ENCODE measurements at places on chromosomes 16 and 17.

DNA sequence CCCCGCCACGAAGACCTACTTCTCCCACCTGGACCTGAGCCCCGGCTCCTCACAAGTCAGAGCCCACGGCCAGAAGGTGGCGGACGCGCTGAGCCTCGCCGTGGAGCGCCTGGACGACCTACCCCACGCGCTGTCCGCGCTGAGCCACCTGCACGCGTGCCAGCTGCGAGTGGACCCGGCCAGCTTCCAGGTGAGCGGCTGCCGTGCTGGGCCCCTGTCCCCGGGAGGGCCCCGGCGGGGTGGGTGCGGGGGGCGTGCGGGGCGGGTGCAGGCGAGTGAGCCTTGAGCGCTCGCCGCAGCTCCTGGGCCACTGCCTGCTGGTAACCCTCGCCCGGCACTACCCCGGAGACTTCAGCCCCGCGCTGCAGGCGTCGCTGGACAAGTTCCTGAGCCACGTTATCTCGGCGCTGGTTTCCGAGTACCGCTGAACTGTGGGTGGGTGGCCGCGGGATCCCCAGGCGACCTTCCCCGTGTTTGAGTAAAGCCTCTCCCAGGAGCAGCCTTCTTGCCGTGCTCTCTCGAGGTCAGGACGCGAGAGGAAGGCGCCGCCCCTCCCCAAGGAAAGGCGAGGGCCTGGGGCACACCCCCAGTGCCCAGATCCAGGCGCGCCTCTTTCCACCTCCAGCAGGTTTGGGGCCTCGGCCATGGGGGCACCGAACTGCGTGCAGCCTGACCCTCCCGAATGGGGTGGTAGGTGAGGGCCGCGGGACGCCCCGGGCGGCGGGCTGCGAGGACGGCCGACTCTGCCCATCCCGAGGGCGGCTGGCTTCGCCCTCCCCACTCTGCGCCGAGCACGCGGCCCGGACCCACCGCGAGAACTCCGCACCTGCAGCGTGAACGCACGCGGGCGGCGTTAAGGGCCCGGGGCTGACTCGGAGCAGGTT lies 664 bp downstream of the HBQ1 start:
- DNase-seq = no peak

- no peak for DNase-seq
Observed at GRCh38 chr16:85428899-85429775, 184.0 kb upstream of the GSE1 start.

DNA sequence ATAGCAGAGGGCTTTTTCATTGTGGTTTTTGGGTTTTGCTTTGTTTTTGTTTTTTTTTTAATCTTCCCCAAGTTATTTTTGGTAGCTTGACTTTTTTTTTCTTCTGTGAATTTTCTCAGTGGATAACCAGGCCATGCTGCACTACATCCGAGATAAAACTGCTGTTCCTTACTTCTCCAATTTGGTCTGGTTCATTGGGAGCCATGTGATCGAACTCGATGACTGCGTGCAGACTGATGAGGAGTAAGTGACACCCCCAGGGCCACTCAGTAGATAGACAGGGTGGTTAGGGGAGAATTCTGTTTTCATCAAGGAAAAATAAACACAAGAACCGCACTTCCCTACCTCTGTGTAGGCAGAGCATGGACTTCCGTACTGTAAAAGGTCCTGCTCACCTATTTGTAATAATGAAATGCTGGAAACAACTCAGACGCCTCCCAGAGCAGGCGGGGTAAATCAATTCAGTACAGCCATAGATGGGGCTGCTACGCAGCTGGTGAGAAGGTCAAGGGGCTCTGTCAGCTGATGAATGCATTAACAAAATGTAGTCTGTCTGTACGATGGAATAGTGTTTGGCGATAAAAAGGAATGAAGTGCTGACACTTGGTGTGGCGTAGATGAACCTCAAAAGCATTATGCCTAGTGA lies 28.6 kb downstream of the CLEC16A start:
- no peak for DNase-seq

- no peak for DNase-seq
Observed at GRCh38 chr17:43662413-43663141, 855 bp upstream of the MEOX1 start.

DNA sequence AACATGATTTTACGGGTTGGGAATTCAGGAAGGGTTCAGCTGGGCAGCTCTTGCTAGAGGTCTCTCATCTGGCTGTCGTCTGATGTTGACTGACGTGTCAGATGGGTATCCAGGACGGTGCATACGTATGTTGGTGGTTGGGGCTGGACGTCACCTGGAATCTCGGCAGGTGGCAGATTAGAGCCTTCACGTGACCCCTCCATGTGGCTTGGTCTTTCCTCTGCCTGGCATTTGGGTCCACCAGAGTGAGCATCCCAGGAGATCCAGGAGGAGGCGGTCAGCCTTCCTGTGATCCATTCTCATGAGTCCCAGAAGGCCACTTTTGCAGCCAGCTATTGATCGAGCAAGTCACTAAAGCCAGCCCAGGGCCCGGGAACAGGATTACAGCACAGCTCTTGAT lies 202.7 kb downstream of the FOXL1 start:
- DNase-seq = no peak

DNA sequence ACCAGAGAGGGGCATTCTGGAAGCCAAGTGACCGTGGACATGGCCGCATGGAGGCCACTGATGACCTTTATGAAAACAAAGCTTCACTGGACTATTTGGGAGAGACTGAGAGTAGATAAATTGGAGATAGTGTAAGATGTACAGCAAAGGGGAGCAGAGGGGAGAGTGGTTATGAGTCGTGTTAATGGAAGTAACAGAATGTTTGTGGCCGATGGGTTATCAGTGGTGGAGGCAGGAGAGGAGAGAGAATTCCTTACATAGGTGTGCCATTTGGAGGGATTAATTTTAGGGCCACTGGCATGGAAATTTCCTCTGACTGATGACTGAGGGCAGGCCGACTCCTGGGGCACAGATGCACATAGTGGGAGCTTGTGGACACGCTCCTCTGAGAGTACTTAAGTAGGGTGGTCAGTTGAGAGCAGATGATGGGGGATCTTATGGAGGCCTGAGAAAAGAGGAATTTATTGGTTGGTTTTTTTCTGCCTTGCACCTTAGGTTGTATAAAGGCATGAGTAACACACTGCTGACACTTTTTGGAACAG lies 19.2 kb downstream of the PRPSAP2 start:
- no peak for DNase-seq

- peak; percentile 57 for DNase-seq
Observed at GRCh38 chr17:48131216-48131824, 23.8 kb downstream of the SNX11 start.

GRCh38 chr16:62814891-62815290 lies 778.7 kb upstream of the CDH8 start:
- DNase-seq = no peak

DNA sequence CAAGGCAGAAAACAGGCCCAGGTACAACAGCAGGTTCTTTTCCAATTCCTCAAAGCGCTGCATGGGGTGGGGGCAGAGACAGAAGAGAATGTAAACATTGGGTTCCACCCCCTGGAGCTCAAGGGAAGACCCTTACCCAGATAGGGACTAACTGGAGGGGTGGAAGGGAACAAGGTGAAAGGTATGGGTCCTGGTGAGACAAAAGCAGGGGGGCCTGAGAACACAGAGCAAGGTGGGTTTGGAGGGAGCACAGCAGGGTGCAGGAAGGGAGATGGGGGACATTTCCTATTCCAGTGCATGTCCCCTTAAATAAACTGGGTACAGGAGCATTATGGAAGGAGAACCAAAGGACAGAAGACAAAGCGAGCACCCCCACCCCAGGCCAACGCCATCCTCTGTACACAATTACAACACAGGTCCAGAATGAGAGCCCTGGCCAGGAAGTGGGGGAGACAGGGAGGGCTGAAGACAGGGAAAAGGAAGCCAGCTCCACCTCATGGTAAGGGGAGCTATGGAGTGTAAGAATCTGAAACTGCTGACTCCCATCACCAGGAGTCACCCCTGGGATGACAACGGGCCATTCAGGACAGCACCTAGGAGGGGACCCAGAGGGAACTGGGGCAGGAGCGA lies 2.1 kb upstream of the CD2BP2 start:
- no peak for DNase-seq

- DNase-seq = no peak
Observed at GRCh38 chr17:70067134-70067533, 7.9 kb upstream of the KCNJ16 start.

DNA sequence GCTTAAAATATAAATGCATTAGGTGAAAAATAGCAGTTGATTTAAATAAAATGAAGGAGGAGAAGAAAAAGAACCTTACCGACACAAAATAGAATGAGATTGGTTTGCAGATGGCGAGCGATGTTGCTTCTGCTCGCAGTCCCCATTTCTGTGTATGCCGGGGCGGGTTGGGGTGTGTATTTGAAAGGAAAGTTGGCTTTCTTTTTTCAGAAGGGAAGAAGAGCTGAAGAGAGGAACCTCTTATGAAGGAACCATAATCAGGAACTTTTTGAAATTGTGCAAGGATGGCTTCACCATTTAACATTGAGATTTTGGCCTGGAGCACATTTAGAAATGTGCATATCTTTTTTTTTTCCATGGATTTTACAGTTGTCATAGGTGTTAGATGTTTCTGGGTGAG lies at the start of gene IGSF6:
Gene IGSF6 (minus strand): TSS at position 156 of the 400 bp plus-strand sequence. CDS start 10 bp downstream, at position 146.
- no peak for DNase-seq

- no peak for DNase-seq
Observed at GRCh38 chr17:82922646-82923045, 82.8 kb upstream of the ZNF750 start.

DNA sequence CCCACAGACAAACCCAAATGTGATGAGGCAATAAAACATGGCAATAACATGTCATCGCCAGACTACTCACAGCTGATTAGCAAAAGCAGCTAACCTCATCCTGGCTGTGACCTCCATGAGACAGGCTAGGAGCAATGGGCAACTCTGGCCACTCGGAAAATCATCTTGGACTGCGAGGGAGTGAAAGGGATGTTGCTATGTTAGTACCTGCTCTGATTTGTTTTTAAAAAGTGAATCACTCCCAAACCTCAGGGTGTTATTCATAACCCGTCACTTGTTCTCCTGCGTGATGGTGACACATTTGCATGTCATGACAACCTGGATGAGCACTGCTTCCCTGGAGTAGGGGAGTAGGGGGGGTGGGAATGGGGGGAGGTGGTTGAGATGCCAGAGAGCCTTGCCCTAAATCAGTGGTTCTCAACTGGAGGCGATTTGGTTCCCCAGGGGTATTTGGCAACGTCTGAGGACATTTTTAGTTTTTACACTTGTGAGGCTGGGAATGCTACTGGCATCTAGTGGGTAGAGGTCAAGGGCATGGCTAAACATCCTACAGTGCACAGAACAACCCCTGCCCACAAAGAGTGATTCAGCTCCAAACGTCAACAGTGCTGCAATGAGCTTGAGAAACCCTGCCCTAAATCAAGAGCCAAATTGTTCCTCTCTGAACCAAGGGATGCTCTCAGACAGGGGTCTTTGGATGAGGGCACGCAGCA lies 241.7 kb downstream of the SOX9 start:
- DNase-seq = no peak

- DNase-seq = no peak
Observed at GRCh38 chr17:31321481-31321880, at the start of gene EVI2A. Gene EVI2A, minus strand, starts transcription at chr17:31321622. Its CDS starts 2,609 bp downstream, at chr17:31319013.

DNA sequence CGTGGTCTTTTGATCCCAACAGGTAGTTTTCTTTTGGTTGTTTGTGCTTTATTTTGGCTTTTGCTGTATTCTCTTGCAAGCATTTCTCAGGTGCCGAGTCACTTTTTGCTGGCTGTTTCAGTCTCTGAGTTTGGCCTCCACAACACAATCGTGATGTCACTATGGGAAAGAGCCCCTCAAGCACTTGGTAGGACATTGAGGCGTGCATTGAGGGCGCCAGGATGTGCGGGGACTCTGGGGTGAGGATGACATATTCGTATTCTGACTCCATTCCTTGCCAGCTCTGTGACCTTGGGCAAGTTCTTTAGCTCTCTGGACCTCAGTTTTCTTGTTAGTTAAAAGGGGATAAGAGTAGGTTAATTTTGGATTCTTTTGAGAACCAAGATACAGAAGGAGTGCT lies 13.0 kb downstream of the KSR1 start:
- DNase-seq = no peak

DNA sequence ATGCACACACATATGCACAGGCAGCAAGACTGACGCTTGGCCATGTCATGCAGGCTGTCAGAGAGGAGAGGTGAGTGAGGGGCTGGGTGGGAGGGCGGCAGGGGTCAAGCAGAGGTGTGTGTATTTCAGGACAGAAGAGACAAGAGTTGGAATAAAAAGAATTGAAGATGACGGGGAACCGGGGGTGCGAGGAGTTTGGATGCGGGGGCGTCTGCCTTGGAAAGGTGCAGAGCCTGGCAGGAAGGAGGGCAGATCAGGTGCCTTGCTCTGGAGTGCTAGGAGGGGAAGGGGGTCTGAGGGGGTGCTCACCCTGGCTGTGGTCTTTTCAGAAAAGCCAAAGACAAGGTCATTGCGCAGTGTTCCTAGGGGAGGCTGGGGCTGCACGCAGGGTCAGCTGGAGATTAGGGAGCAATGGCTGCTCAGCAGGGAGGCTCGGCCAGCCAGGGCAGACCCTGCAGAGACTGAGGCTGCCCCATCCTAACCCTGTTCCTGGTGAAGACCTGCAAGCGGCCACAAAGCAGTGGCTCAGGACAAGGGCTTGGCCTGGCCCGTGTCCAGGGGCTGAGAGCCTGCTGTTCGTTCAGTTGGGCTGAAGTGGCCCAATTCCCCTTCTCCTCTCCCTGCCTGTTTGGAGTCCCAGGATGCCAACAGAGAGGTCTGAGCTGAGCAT lies 23.7 kb upstream of the CBX4 start:
- DNase-seq = no peak

- DNase-seq = no peak
Observed at GRCh38 chr16:11784038-11784369, 13.1 kb downstream of the ZC3H7A start.

Measured in SK-N-MC (cell line).